ENCODE measurements at places on chromosomes 13 and 19.

- no peak for DNase-seq
Measured at GRCh38 chr13:24261566-24261965, 47.8 kb upstream of the C1QTNF9 start.

- DNase-seq: peak; percentile 71
Measured at GRCh38 chr19:18388100-18388959, 2.4 kb downstream of the GDF15 start.

DNA sequence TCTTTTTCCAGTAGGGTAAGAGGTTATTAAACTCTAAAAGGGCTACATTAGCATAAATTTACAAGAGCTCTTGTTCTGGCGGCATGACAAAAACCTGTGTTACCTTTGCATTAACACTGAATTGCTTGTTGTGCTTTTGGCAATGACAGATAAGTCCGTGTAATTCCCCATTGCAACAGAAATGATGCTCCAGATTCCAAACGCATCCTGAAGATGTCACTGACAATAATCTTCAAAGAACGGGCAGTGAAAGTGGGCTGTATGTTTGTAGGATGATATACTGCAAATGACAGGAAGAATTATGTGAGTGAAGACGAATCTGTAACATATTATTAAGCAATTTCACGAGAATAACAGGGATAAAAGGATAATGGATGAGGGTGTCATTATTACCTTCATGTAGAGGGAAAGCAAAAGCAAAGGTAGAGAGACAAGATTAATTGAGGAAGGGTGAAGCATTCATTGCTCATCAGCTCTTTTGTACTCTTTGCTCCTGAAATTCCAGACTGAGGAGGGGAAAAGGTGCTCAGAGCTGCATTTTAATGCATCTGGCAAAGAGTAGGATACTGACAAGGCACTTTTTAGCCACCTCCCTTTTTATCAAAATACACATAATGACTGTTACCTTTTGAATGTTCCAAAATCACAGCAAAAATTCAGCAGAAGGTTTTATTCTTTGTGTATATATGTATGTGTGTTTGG lies 38.5 kb upstream of the MAB21L1 start:
- no peak for DNase-seq

DNA sequence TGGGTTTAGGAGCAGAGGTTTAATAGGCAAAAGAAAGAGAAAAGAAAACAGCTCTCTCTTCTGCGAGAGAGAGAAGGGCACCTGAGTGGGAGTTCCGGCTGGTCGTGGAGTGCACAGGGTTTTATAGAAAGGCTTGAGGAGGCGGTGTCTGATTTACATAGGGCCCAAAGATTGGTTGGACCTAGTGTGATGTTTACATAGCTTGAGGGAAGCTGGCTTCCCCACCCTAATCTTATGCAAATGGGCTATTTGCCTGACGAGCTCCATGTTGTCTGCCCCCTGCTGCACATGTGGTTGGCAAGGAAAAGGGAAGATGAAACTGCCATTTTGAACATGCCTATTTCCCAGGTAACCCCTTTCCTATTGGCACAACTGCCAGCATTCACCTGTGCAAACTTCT lies 21.5 kb upstream of the MEDAG start:
- no peak for DNase-seq

DNA sequence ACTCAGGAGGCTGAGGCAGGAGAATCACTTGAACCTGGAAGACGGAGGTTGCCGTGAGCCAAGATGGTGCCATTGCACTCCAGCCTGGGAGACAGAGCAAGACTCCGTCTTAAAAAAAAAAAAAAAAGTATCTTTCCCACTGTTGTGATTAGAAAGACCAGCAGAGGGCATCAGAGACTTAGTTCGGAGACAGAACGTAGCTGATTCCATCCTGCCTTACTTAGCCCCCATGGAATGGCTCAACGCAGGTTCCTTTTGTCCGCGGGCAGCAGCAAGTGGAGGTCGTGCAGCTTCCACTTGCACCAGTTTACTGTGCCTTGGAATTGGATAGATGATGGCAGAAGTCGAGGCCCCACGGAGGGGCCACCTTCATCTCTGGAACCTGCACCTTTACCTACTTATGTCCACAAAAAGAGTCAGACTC lies 8.1 kb downstream of the TIMM29 start:
- no peak for DNase-seq

DNA sequence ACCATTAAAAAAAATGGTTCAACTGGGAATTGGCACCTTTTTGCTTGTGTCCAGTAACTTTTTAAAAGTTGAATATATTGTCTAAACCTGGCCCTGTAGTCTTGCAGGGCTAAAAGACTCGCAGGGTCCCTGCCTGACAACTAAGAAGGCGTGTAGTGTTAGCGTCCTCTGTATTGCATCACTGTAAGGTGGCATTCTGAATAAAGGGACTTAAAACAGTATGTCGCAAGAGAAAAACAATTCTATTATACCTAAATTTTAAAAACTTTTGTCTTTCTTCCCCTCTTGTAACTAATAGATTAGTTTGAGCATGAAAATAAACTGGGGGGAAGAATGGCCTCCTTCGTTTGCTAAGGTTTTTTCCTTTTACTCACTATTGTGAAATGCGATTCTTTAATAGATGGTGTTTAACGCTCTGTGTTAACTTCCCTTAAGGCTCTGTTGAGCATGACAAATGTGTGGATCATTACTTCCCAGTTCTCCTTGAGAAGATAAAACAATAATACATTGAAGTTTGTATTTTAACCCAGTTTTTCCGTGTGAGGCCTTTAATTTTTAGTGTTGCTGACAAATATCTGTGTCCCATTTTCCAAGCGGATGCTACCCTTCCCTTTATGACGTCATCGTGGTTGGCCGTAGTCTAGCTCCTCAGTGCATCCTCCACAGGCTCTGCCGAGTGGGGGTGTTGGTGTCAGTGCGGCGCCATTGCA lies 134.6 kb downstream of the KATNAL1 start:
- no peak for DNase-seq

GRCh38 chr13:23445794-23446193 lies 12.3 kb upstream of the SACS start:
- DNase-seq: no peak

DNA sequence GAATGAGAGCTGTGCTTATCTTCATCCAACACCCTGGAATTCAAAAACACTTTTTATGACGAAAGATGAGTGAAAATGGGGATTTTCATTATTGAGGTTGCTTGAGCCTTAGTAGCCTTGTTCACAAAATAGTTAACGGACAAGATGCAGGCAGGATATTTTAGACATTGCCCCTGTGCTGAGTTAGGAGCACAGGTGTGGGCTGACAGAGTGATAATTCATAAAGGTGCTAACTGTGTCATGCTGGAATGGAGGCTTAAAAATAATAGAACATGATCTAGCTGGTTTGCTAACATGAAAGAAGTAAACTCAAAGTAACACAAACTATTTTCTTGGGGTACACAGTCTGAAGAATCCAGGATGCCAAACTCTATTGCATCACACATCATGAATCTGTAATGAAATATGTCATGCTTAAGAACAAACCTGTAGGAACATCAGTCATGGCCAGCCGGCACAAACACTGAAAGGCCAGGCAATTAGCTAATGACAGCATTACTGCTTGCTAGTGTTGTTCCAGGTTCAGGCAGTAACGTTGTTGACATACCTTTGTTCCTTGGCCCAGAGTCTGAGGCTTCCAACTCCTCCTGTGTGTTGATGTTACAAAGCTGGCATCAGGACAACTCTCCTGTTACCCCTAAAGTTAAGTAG lies 55.3 kb downstream of the FRY start:
- no peak for DNase-seq

DNA sequence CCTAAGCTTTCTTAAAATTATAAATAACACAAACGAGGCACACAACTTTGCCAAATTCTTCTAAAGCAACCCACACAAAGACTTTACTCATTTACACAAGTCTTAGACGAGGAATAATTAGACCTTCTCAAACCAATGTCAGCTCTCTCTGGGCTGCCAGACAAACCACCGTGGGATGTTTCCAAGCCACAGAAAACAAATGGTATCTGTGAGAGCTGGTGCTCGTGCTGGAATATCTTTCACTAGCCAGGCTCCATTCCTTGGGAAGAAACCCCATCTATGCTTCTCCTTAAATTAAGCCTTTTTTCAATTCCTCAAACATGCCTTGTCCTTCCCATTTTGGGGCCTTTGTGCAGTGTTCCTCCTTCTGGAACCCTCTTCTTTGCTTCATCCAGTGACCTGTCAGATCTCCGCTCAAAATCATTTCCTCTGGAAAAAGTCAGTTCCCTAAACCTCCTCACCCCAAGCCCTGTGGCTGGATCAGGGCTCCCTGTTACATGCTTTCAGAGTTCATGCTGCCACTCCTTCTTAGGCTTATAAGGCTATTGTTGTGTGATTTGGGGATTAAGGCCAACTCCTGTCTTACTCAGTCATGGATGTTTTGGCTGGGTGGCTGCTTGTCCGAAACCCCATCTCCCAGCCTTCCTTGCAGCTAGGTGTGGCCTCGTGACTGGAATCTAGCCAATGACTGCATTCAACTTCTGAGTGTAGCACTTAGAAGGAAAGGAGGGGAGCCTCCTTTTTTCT lies 64.2 kb upstream of the GTF2F2 start:
- DNase-seq: no peak

- DNase-seq: no peak
Measured at GRCh38 chr13:21672796-21673538, 2.1 kb downstream of the FGF9 start.

DNA sequence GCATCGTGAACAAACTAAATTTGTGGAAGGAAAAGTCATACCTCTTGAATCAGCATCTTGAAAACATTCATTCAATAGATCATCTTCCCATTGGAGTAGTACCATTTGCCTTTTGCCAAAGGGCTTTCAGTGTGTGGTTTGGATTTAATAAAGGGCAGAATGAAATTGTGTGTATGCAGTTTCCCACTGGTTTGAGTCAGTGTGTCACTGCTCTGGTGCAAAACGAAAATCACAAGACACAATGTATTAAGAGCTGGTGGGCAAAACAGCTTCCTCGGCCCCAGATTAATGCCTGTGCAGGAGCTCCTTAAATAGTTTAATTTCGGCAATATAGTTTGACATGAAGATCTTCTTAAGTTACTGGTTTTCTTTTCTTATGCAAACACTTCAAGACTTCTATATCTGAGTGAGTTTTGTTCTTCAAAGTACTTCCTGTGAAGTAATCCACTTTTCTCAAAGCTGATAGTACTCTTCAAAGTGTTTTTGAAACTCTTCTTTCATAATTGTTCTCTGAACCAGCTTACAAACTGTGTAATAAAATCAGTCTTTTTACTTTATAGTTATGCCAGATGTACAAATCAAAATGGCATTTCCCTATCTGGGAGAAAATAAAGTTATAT lies 32.1 kb downstream of the RASL11A start:
- DNase-seq: no peak

- no peak for DNase-seq
Measured at GRCh38 chr19:6076675-6077463, 33.4 kb downstream of the RFX2 start.

- no peak for DNase-seq
Measured at GRCh38 chr19:54573330-54573872, at the start of gene LILRA2. TSS of gene LILRA2 (plus strand) at chr19:54573790. CDS start at chr19:54573879, 89 bp downstream.

DNA sequence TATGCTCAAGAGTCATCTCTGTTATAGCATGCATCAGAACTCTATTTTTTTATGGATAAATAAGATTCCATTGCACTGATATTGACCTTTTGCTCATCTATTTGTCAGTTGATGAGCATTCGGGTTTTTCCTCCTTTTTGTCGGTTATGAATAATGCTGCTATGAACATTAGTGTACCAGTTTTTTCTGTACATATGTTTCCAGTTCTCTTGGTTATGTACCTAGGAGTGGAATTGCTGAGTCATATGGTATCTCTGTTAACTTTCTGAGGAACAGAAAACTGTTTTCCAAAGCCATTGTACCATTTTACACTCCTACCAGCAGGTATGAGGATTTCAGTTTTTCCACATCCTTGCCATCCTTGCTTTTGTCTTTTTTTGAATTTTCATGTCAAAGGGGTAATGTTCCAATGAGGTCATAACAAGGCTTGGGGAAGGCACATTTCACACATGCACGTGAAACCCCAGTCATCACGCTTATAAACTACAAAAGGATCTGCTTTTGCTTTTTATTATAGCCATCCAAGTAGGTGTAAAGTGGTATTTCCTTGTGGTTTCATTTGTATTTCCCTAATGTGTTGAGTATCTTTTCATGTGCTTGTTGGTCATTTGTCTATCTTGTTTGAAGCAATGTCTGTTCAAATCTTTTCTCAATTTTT lies 14.6 kb downstream of the KBTBD7 start:
- no peak for DNase-seq

- no peak for DNase-seq
Measured at GRCh38 chr19:2186071-2186846, 22.5 kb downstream of the DOT1L start.

GRCh38 chr13:113187263-113187669 lies 21.2 kb downstream of the PCID2 start:
- peak; percentile 68 for DNase-seq

DNA sequence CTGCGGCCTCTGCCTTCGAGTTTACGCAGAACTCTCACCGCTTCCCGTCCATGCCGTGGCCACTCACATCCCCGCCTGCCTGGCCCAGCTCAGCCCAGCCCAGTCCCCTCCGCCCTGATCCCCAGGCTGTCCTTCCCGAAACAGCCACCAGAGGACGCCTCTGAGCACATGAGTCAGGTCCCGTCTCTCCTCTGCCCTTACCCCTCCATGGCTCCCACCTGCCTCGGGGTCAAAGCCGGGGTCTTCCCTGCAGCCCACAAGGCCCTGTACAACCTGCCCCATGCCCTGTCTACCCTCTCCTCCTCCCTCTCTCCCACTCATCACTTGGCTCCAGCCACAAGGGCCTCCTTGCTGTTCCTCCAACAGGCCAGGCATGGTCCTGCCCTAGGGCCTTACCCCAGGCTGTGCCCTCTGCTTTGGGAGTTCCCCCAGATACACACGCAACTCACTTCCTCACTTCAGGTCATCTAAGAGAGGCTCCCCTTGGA lies 8.1 kb upstream of the SEMA6B start:
- peak; percentile 62 for DNase-seq

DNA sequence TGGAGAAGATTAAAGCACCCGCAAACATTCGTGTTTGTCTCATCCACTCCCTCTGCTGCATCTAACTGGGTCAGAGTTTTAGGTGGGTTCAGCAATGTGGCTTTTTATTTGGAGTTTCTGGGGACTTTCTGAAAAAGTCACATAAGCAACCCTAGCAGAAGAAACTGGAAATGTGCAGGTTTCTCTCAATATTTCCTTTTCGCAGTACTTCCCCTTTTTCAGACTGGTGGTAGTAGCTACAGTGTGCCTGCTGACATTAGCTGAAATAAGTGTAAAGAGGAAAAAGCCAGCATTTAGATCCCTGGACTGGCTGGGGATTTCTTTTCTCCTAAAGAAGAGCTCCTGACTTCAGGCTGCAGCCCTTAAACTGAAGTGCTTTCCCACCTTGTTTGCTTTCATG lies 15.9 kb upstream of the OLFM4 start:
- DNase-seq: no peak

- DNase-seq: peak; percentile 44
Measured at GRCh38 chr13:40026174-40026585, 370.7 kb downstream of the COG6 start.

- DNase-seq: peak; percentile 18
Measured at GRCh38 chr19:38452430-38453366, 19.2 kb downstream of the RYR1 start.

- DNase-seq: no peak
Measured at GRCh38 chr13:46773541-46773940, 23.4 kb downstream of the ESD start.

DNA sequence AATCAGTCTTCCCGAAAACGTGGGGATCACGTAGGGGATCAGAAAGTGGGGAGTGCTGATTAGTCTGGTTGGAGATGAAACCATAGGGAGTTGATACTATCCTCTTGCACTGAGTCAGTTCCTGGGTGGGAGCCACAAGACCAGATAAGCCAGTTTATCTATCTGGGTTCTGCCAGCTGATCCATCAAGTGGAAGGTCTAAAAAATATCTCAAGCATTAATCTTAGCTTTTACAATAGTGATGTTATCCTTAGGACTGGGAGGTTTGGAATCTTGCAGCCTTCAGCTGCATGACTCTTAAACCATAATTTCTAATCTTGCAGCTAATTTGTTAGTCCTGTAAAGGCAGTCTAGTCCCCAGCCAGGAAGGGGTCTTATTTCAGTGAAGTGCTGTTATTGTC lies 2474.2 kb downstream of the PCDH9 start:
- DNase-seq: no peak

All from stimulated activated CD4-positive, alpha-beta T cell treated with anti-CD3 and anti-CD28 coated beads, TNF-alpha, amount 100 ng/mL, for 48 hours (primary cell).